ENCODE measurements at places on chromosomes 13 and 19.

DNA sequence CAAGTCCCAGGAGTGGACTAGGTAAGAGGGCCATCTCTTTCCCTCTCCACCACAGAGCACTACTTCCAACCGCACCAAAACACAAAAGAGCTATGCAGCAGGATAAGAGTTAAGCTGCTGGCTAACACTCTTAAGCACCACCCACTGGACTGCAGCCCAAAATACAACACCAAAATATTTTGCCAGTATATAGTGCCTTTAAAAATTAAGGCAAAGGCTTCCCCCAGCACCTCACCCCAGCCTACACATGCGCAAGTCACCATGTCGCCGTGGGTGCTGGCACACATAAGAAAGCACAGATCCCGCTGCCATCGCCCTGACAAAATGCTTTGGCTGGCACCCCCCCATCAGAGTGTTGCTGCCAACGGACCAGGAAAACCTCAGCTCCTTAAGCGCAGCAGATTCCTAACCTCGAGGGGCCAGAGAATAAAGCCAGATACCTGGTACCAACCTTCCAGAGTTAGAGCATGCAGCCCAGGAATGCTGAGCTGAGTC lies 608.3 kb downstream of the PCDH17 start:
- no peak for DNase-seq

GRCh38 chr19:18476507-18477041 lies 38.6 kb upstream of the ISYNA1 start:
- no peak for DNase-seq

GRCh38 chr19:29781386-29782259 lies 30.2 kb upstream of the CCNE1 start:
- DNase-seq, result no peak

- DNase-seq, result no peak
Observed at GRCh38 chr13:98664924-98665637, 87.4 kb downstream of the SLC15A1 start.

GRCh38 chr13:71874458-71874857 lies 7.5 kb upstream of the DACH1 start:
- no peak for DNase-seq

DNA sequence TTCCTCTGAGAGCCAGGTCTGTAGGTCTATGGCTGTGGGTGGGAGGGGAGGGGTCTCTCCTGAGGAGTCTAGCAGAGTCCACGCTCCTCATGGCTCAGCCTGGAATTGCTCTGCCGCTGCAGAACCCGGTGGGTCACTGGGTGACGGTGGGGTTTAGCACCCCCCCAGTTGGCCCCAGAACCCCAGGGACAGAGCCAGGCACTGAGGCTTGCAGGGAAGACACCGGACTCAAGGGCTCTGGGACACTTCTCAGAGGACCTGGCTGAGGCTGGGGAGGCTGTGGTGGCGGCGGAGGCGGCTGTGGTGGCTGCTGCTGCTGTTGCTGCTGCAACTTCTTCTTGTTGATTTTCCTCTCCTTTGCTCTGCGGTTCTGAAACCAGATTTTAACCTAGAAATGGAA lies 6.1 kb downstream of the CDX2 start:
- DNase-seq, result no peak

DNA sequence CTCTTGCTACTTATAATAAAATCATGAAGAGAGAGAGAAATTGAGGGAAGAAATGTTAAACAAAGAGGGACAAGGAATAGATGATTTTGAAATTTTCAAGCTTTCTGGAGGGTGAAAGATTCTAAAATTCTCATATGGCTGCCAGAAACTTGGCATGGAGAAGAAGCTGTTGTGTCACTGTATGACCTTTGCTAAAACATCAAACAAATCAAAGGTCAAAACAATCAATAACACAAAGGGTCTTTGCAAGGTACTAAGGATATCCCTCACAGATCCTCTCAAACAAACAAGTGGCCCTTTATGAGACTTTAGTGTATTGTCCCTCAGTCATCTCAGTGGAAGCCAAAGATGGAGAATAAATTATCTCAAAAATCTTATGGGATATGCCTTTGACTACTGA lies 1039.2 kb upstream of the MIR17HG start:
- no peak for DNase-seq

GRCh38 chr13:89688918-89689317 lies 1658.6 kb upstream of the MIR17HG start:
- DNase-seq, result no peak

DNA sequence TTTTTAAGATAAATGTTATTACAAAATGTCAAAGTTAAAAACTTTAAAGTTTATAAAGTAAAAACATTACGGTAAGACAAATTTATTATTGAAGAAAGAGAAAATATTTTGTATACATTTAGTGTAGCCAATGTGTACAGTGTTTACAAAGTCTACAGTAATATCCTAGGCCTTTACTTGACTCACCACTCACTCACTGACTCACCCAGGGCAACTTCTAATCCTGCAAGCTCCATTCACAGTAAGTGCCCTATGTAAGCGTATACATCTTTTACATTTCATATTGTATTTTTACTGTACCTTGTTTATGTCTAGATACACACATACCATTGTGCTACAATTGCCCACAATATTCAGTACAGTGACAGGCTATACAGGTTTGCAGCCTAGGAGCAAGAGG lies 448.2 kb downstream of the KCTD12 start:
- DNase-seq, result no peak

GRCh38 chr19:2648528-2648937 lies 54.0 kb downstream of the GNG7 start:
- DNase-seq, result peak; percentile 77

- no peak for DNase-seq
Observed at GRCh38 chr19:38203197-38203596, 20.8 kb downstream of the DPF1 start.

GRCh38 chr13:33110713-33111413 lies 94.6 kb downstream of the KL start:
- no peak for DNase-seq

DNA sequence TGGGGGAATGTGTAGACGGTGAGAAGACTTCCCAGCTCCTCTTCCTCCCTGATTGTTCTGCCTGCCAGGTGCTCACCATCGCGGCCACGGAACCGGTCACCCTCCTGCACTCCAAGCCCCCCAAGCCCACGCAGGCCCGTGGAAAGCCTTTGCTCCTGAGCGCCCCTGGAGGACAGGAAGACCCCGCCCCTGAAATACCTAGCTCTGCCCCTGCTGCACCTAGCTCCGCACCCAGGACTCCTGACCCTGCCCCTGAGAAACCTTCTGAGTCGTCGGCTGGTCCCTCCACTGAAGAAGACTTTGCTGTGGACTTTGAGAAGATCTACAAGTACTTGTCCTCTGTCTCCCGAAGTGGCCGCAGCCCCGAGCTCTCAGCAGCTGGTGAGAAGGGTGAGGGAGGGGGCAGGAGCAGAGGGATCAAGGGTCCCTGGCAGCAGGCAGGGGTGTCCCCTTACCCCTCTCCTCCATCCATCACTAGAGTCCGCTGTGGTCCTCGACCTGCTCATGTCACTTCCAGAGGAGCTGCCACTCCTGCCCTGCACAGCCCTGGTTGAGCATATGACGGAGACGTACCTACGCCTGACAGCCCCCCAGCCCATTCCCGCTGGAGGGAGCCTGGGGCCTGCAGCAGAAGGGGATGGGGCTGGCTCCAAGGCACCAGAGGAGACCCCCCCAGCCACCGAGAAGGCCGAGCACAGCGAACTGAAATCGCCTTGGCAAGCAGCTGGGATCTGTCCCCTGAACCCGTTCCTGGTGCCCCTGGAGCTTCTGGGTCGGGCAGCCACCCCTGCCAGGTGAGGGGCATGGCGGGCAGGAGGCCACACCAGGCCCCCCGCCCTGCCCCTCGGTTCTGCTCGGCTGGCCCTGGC lies 2.1 kb downstream of the SNAPC2 start:
- no peak for DNase-seq

GRCh38 chr19:10565028-10565566 lies 713 bp downstream of the KRI1 start:
- peak; percentile 65 for DNase-seq

DNA sequence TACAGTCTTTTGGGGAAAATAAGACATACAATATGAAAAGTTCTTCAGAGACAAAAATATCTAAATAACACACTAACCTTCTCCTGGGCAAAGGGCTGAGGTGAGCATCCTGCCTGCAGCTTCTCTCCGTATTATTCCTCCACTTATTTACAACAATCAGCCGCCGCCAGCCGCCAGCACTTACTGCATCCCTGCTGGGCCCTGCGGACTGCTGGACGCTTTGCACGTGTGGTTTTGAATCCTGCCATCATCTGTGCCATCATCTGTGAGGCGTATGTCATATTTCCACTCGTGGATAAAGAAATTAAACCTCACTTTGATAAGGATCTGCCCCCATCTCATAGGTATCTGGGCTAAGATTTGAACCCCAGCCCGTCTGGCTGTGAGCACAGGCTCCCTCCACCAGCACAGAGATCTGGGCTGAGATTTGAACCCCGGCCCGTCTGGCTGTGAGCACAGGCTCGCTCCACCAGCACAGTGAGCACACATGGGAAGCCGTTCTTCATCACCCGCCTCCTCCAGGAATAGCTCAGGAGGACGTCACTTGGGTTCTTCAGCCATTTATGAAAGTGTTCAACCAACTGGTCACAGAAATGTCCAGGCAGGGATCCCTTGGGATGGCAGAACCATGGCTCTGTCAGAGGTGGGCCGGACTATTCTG lies 35.2 kb upstream of the TUBGCP3 start:
- no peak for DNase-seq

- no peak for DNase-seq
Observed at GRCh38 chr19:40370997-40371801, 18.8 kb downstream of the HIPK4 start.

DNA sequence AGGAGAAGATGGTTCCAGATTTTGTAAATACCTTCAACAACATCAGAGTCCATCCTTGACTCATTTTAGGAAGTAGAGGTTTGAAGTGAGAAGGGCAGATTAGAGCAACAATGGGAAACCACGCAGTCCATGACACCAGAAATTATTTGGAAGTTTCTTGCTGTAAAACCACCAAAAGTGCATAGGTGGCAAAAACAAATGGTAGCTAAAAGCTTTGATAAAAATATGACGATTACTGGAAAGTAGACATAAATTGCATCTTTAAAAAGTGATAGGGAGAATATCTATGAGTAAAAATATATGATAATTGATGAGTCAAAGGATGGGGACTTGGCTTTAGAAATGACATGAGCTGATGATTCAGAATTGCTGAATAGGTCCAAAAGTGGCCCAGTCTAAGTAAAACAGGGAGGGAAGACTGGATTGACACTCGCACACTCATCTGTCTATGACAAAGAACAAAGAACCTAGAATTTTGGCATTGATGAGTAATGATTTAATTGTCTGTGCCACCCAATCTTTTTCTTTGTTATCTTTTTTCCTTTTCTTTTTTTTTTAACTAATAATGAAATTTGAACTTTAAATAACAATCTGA lies 472.2 kb downstream of the MYO16 start:
- no peak for DNase-seq

- no peak for DNase-seq
Observed at GRCh38 chr13:72959643-72960042, 99.2 kb upstream of the KLF5 start.

GRCh38 chr13:28338006-28338574 lies 156.8 kb downstream of the FLT1 start:
- no peak for DNase-seq
